ENCODE measurements at places on chromosomes 3 and 15. TPM values are rescaled to one million over a fixed set of nuclear protein-coding genes. Genes with fewer than 3 reads are reported as not detected.

The COL6A6 gene
- 0.40 TPM for total RNA-seq

GRCh38 chr3:71175691-71176365 is 407.7 kb downstream of the FOXP1 start:
- no peak for DNase-seq

DNA sequence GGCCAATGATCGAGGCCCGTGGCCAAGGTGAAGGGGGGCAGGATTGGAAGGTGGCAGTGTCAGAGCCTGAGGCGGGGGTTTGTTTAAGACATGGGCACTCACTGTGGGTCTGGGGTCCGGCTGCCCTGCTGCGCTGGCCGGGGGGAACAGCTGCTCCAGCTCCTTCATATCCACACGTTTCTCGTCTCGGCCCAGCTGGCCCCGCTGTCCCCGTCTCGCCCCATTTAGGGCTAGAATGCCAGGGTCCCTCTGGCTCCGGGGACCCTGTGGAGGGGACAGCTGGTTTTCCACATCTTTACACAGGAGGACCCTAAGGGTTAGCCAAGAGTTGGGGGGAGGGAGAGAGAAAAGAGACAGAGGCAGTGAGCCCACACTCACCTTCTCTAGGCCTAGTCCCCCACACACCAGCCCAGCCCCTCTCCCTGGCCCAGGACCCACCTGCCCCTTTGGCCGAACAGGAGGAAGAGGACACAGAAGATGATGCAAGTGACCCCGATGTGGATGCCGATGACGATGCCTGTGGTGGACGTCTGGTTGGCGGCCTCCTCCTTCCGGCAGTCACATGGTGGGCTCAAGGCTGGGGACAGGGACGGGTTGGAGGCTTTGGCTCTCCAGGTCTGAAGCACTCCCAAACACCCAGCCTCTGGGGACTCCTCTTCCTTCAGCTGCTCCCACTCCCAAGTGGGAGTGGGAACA is 25.0 kb downstream of the RNU5B-1 start:
- peak; percentile 33 for DNase-seq

DNA sequence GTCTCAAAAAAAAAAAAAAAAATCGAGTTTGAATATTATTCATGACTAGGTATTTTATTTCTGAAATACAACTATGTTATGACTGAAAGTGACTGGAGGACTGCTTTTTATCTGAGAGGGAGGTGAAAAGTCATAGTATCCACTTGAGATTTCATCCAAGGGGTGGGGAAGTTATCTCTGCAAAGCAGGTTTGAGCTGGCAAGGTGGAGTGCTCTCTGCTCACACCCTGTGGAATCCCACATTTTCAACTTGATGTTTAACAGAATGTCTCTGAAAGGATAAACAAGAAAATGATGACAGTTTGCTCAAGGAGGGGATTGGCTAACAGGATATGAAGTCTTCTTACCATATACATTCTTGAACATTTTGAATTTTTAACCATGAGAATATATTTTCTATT is 27.3 kb upstream of the SEC62 start:
- no peak for DNase-seq

DNA sequence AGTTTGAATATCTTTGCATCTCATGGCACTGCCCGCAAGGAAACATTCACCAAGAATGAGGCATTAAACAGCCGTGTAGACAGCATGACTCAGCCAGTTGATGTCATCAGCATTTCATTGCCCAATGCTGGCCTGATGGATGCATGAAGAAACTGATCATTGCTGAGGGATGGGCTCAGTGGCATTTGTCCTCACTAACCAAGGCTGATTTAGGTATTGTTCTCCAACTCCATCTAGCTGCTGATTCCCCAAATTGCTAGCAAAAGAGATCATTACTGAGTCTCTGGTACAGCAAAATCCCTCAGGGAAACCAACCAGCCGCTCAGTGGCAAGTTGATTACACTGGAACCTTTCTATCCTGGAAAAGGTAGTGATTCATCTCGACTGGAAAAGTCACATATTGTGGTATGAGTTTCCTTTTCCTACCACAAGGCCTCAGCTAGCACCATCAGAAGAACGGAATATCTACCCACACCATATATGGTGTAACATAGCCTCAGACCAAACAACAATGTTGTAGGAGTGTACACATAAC is 186.5 kb upstream of the GAP43 start:
- peak; percentile 58 for DNase-seq

DNA sequence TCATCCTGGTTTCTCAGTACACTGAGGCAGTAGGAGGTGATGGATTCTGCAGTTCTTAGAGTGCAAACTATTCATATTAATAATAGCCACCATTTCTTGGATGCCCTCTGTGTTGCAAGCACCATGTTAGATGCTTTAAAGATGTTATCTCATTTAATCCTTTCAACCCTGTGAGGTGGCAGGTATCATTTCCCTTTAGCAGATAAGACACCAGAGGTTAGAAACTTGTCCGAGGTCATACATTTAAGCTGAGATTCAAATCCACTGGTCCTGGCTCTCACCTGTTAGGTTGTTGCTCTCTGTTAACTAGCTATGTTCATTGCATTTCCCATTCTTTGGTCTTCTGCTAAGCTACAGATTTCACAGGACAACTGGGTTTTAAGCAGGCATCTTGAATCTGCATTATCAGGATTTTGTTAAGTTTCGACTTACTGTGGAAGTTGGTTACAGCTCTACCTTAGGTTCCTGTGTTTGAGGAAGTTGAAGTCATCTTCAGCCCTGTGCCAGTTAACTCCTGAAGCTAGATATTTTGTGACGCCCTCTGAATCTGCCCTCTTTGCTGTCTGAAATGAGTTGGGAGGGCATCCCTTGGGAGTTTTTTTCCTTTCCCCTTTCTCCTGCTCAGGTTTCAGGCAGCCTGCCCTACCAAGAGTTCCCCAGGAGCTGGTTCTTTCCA is 6.4 kb downstream of the PDE8A start:
- no peak for DNase-seq
